HL-60 (cell line): ENCODE measurements at places on chromosomes 12 and 14.

DNA sequence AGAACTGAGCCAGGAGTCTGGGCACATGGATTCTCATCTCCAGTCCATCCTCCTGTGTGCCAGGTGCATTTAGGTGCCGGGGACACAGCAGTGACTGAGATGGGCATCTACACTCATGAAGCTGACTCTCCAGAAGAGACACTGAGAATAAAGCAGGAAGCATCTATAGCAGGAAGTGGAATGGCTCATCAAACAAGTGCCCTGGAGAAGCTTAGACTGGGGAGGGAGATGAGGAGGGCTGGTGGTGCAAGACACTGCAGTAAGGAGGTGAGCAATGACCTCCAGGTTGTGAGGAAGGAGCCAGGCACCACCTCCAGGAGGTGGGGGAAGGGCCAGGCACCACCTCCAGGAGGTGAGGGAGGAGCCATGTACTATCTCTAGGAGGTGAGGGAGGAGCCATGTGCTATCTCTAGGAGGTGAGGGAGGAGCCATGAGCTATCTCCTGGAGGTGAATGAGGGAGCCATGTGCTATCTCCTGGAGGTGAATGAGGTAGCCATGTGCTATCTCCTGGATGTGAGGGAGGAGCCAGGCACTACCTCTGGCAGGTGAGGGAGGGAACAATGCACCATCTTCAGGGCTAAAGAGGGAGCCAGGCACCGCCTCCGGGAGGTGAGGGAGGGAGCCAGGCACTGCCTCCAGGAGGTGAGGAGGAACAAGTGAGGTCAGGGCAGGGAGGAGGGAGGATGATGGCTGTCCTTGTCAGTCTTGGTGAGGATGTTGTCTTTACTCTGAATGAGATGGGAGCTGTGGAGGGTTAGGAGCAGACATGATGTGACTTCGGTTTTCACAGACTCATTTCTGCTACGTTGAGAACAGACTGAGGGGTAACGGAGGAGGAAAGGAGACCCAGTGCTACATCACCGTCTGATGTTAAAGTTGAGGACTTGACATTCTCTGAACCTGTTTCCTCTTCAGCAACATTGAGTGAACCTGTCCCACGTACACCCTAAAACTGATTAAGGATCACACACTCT, 961.9 kb upstream of the TMEM132C start:
- DNase-seq: no peak

DNA sequence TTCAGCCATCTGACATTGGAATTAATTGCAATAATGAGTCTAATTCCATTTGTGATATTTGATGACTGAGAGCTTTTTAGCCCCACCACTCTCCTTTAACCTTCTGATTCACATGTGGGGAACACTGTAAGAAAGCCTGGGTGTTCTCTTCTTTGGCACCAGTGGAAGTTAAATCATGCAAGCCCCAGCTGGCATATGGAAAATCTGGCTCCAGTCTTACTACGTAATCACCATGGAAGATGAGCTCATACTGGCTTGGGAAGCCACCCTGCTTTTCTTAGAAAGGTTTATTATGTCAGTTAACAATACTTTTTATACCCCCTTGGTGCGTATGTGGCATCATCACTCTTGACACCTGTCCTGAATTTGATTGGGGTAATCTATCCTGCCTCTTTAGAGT, 479.3 kb downstream of the SLC16A7 start:
- no peak for DNase-seq

DNA sequence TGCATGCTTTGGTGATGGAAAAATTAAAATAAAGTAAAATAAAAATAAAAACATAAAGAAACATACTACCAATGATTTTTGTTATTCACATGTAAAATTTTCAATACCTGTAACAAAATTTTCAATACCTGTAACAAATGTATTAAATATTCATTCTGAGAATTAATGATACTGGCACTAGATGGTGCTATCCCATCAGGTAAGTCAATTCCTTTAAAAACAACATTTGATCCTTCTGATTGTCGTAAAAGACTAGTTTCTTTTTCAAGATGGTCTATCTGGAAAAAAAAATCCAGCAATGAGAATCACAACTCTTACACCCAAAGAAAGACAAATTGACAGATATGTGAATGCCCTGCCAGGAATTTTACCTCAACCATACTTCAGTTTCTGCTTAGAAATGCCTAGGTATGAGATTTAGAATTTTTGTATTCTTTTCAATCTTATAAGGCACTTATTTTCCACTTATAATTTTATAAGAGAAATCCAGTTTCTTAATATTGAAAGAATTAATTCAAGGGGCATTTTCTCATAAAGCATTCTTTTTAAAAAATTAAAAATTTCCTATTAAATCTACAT, 30.7 kb downstream of the CEP290 start:
- DNase-seq: peak; percentile 1

GRCh38 chr12:26226629-26227360, 31.4 kb downstream of the SSPN start:
- DNase-seq: peak; percentile 13

GRCh38 chr14:90061685-90062126, at the start of gene KCNK13:
Gene KCNK13, plus strand, starts transcription at chr14:90061994. Its CDS starts 212 bp downstream, at chr14:90062206.
- DNase-seq: no peak

DNA sequence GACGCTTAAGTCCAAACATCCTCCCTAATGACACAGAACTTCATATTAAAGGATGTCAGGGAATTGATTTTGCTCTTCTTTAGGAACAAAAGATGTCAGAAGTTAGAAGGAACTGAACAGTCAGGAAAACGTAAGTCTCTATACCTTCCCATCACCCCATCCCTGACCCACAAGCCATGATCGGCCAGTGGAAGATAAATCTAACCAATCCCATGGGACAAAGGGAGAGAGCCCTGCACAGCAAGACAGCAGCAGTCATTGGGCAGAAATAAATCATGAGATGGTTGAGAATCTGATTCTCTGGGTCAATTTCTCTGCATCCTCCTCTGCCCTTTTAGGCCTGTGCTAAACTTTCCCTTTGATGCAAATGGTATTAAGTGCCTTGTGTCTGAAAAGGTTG, 414.9 kb downstream of the RGS6 start:
- DNase-seq: no peak

DNA sequence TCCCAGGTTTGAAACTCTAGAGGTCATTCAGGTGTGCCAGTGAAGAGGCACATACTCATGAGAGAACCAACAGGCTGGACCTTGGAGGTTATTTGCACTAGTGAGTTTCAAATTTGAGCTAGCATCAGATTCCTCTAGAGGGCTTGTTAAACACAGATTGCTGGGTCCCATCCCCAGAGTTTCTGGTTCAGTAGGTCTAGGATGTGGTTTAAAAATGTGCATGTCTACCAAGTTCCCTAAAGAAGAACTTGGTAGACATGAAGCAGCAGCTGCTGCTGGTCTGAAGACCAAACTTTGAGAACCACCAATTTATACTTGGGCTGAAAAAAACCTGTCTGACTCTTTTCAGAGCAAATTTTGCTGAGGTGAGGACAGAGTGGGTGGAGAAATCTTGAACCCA, 61.7 kb downstream of the SUSD6 start:
- no peak for DNase-seq

- DNase-seq: no peak
Measured at GRCh38 chr12:94405413-94406116, 54.1 kb downstream of the CEP83 start.

DNA sequence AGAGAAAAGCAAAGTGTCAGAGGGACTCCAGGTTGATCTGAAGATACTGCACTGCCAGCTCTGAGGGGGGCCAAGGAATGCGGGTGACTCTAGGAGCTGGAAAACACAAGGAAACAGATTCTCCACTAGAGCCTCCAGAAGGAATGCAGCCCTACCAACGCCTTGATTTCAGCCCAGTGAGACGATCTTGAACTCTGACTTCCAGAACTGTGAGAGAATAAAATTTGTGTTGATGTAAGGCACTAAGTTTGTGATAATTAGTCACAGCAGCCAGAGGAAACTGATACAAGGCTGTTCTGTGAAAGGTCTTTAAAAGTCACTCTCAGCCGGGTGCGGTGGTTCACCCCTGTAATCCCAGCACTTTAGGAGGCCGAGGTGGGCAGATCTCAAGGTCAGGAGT, 34.2 kb downstream of the CKAP4 start:
- DNase-seq: no peak

- no peak for DNase-seq
Measured at GRCh38 chr12:56634242-56634836, 4.2 kb upstream of the BAZ2A start.

- DNase-seq: no peak
Measured at GRCh38 chr12:125372085-125372484, 306.9 kb downstream of the AACS start.

GRCh38 chr12:12467688-12468261, 94.9 kb downstream of the DUSP16 start:
- peak; percentile 92 for DNase-seq

- no peak for DNase-seq
Measured at GRCh38 chr14:100078997-100079725, 13.9 kb downstream of the EVL start.
